Dermis microvascular lymphatic vessel endothelial cell (primary cell): ENCODE measurements at places on chromosomes 2 and 18.

DNA sequence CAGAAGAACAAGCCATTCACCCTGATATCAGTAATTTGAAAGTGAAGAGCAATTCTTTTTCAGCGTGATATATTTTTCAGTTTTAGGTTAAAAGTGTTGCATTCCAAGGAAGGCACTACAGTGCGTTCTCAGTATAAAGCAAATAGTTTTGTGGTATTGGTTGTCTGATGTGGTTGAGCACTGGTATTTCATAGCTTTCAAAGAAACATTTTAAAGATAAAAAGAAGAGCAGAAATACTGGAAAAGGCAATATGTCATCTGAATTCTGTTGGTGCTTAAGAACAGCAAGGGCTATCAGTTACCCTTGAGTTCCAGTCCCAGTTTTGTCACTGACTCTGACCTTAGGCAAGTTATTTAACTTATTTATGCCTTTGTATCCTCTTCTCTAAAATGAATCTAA is 191.6 kb downstream of the BABAM2 start:
- no peak for DNase-seq

- DNase-seq = peak; percentile 29
These were observed 19.6 kb upstream of the RPIA start for GRCh38 chr2:88671786-88672427.

DNA sequence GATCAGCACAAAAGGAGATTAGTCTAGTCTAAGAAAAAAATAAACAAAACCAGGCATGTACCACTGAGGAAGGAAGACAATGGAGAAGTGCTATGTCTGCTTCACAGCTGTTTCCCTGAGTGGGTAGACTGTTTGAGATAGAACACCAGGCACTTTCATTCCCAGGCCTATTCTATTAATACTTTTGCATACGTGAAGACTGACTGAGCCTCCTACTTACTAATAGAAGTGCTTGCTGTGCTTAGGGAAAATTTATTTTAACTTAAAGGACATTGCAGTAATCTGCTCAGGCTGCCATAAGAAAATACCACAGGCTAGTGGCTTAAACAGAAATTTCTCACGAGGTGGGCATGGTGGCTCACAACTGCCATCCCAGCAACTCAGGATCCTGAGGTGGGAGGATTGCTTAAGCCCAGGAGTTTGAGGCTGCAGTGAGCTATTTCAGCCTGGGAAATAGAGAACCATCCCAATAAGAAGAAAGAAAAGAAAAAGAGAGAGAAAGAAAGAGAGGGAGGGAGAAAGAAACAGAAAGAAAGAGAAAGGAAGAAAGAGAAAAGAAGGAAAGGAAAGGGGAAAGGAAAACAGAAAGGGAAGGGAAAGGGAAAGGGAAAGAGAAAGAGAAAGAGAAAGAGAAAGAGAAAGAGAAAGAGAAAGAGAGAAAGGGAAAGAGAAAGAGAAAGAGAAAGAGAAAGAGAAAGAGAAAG is 33.0 kb downstream of the CMPK2 start:
- DNase-seq = no peak

GRCh38 chr2:200613692-200614091 is 27.9 kb downstream of the AOX1 start:
- no peak for DNase-seq

DNA sequence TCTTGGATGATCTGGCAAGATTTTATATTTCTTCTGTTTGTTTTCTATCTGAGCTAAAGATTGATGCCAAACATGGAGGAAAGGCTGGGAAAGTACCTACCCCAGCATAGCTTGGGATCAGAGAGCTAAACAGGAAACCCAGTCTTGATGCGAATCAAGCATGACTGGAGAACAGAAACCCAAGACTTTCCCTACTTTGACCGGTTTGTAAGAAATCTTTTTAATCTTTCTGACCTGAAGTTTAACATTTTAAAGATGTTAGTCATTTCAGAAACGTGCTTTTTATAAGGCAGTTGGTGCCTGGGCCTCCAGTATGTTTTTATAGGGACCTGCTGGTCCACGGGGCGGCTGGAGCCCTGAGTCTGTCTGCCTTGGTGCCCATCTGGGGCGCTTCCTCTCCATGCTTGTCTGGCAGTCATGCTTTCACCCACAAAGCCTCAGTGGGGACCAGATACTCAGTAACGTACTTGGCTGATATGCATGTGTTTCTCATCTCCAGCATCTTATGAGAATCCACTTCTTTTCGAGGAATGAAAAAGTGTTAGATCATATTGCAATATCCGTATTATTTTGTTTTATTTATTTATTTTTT is 266.5 kb downstream of the PTGR3 start:
- no peak for DNase-seq

DNA sequence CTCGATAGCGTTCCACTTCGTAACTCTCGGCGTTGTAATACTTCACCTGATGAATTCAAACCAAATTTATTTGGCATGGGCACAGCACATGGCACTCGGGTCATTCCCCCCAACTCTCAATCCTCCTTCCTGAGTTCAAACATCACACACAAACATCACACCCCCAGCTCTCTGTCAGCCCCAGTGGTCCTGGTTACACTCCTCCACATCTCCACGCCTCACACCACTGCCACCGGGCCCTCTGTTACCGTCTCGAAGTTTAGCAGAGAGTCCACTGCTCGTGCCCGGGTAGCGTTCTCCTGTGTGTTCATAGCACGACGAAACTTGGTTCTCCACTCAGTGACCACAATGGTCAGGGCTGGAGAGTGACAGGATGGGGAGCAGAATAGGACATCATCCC is 4.6 kb downstream of the ABCB6 start:
- DNase-seq = no peak

DNA sequence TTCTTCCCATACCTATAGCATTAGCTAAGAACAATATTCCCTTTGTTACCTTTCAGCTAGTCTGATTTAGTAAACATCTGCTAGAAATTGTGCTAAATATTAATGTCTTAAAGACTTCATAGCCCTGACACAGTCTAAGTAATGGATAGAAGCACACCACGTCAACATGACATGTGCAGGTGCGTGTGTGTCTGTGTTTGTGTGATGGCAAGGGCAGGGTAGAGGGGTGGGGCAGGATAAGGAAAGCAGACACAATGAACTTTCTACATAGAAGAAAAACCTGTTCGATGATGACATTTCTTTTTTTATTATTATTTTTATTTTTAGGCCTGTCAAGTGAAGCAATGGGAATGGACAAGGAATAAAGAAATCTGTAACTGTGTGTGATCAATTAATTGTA is 223.3 kb downstream of the NOL4 start:
- no peak for DNase-seq

DNA sequence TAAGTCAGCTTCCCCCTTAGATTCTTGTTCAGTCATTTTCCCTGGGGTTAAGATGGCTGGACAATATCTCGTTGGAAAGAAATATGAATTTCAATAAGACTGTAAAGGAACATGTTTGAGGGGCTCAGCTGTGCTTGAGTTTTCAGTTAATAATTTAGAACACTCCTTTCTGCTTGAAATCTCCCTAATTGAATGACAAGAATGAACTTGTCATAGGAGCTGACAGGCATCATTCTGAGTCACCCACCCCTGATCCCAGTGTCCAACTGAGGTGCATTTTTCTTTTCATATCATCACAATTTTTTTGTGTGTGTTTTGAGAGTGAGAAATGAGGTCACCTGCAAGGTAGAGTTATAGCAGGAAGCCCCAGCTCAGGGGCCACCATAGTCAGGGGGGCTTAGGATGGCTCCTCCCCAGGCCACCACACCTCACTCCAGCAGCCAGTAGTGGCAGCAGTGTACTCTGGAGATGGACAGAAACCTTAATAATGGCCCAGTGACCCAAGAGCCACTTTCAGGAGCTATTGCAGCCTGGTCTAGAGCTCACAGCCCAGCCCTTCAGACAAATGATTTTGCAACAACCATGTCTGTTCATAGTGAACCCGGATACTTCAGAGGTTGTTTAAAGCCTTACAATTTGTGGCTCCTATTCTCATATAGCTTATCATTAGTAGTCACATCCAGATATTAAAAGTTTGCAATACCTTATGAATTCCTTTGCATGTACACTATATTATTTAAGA is 174.5 kb downstream of the MAIP1 start:
- no peak for DNase-seq

DNA sequence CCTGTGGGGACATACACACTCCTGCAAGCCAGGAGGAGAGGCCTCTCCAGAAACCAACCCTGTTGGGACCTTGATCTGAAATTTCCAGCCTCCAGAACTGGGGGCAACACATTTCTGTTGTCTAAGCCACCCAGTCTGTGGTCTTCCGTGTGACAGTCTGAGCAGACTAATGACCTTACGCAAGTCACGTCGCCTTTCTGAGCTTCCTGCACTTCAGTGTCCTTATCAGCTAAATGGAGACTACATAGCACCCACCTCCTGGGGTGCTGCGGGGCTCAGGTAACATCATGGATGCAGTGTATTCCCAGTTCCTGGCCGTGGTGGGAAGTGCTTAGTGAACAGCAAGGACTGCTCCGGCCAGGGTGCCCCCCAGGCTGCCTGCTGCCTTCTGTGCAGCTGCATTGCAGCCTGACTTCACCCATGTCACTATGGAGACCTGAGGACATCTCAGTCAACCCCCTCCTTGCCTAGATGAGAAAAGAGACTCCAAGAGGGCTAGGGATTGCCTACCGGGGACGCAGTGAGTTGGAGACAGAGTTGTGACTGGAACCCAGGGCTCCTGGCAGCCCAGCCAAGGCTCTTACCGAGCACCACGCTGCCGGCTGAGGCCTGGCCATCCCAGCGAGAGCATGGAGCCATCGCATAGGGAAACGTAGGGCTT is 61.2 kb upstream of the FZD5 start:
- DNase-seq = no peak

GRCh38 chr2:16102976-16103380 is 162.6 kb downstream of the MYCN start:
- DNase-seq = no peak

DNA sequence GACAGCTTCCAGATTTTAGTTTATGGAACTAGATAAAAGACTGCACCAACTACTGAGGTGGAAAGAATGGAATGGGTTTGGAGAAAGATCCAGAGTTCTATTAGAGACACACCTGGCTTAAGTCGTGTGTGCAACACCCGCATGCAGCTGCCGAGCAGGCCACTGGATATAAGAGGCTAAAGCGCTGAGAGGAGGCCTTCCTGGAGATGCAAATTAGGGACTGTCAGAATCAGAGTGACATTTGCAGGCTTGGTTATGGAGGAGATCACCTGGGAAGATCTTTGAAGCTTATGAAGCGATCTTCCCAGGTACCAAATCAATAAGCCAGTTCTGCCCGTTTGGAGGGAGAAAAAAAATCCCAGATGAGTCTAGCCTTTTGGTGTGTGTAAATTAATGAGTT is 30.4 kb upstream of the KLHL29 start:
- DNase-seq = no peak

GRCh38 chr18:75491361-75491760 is 63.9 kb upstream of the SMIM21 start:
- no peak for DNase-seq

DNA sequence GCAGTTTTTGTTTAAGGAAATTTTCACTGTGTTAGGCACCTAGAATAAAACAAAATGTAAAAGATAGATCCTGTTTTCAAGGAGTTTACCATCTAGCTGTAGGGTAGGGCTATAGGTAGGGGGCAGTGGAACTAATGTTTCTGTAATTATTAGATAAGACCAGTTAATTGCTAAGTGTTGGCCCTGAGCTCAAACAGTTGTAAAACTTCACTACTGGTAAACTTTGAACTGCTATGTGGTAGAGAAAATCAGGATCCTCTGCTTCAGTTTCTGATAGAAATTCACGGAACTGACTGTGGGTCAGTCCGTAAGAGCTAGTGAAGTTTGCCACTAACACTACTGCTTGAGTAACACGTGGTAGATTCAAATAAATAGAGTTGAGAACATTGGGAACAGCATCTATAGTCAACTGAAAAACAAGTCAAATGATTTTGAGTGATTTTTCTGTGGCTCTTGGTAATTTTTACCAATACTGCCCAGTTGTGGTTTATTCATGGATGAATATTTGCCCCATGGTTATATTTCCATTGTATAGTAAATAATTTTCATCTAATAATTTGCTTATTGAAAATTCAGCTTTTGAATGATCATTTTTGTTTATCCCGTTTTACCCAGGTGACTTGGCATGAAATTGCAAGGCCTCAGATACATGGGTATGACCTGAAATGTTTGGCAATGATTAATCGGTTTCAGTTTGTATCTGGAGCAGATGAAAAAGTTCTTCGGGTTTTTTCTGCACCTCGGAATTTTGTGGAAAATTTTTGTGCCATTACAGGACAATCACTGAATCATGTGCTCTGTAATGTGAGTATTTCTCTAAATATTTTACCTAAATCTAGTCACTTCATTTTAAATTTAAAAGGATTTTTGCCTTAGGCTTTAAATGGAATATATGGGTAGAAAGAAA is 26.4 kb downstream of the ELP2 start:
- no peak for DNase-seq
